WTC11 (cell line): ENCODE measurements at places on chromosomes 4 and X. TPM values are rescaled to one million over a fixed set of nuclear protein-coding genes. Genes with fewer than 3 reads are reported as not detected.

The C4orf51 gene
- 7.8 to 15.4 TPM (median 8.6 TPM) in 3 replicates for total RNA-seq

The XAGE2 gene
- not detected in 3 replicates for total RNA-seq

GRCh38 chrX:41429592-41429991, 17.6 kb upstream of the NYX start:
- H3K27ac ChIP-seq, result no peak overlapping the region
- no peaks in the 10 kb centered on the region; the same call in 1 of the 2 replicates for H3K4me1 ChIP-seq
- no peaks in the 10 kb centered on the region; the same call in 1 of the 2 replicates for H3K27me3 ChIP-seq
- DNase-seq, result no peak
- H3K4me3 ChIP-seq, result no peak overlapping the region

DNA sequence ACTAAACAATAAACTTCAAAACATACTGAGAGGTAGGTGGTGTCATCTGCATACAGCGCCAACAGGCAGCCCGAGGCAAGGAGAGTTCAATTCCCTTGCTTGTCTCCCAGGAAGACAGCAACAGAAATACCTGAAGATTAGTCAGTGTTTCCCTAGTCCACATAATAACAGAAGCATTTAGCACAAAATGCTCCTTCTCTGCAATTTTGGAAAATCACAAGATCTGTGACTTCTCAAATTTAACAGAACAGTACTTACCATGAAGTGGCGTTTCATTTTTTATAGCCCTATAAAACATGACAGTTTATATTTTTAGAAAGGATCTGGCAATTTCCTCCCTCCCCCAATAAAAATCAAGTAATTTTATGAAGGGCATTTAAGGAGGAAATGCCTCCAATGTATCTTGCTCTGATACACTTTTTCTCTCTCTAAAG, 67.1 kb upstream of the MYOZ2 start:
- H3K36me3 ChIP-seq, result peaks cover 15% of the 10 kb centered on the region
- DNase-seq, result no peak
- 0 out of 2 replicates have a peak overlapping the region, but pooled peaks have one; percentile 91 for H3K27ac ChIP-seq
- H3K4me1 ChIP-seq, result peaks cover 38% of the 10 kb centered on the region
